HuH-7.5 (cell line): ENCODE measurements at places on chromosomes 16 and 17.
A peak's percentile ranks its signal among the peaks of the same experiment; 100 is the strongest.

DNA sequence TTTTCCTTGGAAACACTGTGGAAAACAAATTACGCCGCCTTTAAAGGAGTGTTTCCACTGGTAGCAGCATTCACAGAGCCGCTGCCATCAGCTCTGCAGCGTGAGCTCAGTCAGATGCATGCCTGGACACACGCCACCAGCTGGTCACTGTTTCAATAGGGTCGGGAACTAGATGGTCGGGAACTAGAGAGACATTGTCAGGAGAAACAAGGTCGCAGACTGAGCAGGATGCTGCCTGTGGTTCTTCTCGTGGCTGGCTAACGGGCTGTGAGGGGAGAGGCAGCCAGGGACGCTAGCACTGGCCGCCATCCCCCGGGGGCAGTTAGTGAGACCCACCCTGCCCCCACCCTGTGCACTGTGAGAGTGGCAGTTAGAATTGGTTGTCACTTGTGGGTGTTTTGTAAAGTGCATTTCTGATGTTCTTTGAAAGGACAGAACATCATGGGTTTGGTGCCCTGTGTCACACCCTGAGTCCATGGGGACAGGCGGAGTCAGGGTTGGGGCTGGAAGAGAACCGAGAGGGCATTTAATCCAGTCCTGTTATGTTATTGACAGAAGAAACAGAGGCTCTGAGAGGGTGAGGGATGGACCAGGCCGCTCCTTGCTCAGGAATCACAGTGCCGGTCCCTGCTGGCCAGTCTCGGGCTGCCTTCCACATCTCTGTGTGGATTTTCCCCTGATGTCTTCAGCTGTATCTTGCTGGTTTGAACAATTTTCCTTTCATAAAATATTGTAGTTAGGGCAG lies 86.3 kb downstream of the SPECC1 start:
- peak; percentile 21 for DNase-seq

DNA sequence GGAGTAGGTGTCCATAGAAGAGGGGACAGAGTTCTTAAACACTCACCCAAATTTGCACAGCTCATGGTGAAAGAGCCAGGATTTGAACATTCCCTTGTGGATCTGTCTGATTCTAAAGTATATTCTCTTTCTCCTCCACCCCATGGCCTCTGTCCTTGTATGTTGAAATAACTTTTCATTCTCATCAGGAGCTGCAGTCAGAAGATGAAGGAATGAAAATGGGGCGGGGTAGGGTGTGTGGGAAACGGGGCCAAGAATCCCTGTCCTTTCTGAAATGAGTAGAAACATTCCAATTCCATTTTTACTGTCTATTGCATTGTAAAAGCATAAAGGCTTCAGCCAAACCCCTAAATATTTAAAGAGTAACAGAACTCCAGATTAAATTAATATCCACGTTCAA lies 42.8 kb downstream of the NOG start:
- no peak for DNase-seq

DNA sequence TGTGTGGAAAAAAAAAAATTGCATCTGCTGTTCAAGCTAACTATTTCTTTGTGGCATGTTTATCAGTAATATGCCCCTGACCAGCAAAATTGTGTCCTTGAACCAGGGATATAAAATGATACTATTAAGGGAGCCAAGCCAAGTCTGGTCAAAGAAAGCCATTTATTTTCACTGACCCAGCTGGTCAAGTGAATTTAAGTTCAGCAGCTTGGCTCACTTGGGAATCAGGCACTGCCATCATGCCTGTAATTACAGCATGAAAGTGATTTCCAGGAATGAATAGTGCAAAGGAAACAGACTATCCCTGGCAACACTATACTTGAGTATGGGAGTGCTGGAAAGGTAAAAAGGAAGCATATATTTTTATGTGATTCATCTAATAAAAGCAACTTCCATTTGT lies 934.6 kb upstream of the CDH8 start:
- DNase-seq, result no peak

DNA sequence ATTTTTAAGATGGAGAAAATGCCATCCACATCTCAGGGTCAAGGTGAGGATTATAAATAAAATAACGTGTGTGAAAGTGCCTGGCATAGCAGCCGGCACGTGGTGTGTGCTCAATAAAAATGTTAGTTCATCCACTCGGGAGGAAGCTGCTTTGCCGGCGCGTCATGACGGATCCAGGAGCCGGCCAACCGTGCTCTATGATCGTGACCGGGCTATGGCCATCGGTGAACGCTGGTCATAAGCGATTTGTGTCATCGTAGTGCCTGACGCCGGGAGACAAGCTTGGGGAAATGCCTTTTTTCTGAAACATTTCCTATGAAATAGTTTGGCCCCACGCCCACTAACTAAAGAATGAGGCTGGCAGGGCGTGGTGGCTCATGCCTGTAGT lies 74.0 kb downstream of the CMC2 start:
- no peak for DNase-seq

DNA sequence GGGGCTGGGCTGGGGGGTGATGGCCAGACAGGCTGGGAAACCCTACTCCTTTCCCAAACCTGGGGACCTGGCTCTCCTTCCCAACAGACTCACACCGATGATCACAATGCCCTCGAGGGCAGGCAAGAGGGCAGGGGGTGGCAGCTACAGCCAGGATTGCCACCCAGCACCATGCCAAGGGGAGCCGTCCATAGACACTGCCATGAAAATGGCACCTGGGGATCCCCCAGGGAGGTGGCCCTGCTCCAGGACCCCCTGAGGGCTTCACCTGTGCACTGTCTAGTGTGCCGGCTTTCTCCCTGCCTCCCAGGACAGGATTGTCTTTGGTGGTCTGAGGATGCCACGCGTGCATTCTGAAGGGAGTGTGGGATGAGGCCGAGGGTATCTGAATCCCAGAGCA lies 24.6 kb downstream of the RPH3AL start:
- no peak for DNase-seq

DNA sequence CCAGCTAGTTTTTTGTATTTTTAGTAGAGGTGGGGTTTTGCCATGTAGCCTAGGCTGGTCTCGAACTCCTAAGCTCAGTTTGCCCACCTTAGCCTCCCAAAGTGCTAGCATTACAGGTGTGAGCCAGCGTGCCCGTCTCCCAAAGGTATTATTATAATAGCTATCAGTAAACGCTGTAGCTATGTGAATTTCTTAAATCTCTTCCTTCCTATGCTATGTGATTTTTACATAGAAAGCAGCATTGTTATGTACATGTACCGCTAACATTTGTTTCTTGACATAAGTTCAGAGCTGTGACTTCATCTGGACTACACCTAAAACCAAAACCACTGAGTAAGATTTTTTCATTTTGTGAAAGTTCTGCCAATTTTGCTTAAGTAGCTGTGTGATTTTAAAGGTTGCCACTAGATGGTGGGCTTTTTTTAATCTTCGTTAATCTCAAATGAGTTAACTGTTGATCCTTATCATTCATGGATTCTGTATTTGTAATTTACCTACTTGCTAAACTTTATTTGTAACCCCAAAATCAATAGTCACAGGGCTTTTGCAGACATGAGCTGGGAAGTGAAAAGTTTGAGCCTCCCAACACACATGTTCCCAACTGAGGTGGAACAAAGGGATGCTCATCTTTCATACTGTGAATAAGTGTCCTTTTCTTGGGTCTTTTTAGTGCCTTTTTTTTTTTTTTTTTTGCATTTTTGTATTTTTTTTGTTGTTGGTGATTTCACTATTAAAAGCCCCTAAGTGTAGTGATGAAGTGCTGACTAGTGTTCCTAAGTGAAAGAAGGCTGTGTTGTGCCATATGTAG lies 21.9 kb downstream of the PRKAR1A start:
- no peak for DNase-seq

DNA sequence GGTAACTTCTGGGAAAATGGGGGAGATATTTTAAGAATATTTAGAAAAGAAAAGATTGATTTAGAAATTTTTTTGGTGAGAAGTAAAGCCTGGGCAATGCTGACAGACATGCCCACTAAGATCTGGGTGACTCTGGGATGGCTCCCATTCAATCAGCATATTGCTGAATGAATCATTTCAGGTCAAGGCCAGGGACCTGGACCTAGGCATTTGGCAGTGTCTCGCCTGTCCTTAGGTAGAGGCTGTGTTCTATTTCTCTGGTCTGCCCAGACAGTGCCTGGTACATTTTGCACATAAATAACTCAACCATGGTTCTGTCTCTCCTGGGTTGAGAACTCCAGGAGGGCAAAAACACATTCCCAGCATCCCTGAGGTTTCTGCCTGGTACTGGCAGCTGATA lies 39.9 kb downstream of the SMPD3 start:
- no peak for DNase-seq

DNA sequence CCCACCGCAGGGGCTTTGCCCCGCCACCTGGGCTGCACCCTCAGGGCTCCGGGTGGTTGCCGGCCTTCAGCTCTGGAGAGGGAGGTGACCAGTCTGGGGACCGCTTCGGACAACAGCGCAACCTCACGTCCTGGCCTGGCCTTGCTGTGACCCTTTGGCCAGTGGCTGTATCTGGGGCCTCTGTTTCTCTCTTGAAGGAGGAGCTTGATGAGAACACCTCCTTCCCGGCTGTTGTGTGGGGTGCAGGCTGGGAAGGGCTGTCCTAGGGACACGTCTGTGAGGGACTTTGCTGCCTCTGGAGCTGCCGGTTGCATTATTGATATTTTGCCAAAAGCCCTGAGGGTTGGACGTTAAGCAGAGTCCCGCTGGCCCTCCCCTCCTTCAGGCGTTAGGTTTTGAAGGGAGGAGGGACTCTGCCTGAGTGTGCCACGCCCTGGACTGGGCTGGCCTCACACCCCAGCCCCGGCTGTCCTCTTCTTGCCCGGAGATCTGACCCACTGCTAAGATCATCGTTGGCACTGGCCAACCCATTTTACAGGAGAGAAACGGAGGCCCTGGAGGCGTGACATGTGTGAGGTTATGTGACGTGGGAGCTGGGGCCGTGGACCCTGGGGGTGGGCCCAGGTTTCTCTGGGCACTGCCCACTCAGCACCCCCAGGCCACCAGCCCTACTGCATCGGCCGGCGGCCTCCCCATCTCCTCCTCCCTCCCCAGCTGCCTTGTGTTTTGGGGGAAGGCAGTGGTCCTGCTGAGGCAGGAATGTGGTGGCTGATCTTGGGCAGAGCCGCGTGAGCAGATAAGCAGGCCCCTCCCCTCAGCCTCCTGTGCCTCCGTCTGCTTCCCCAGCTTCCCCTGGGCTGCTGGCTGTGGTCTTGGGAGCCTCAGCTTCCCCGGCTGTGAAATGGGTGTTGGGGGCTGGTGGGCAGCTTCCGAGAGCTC lies 8.5 kb downstream of the ZFPM1 start:
- DNase-seq, result peak; percentile 98

DNA sequence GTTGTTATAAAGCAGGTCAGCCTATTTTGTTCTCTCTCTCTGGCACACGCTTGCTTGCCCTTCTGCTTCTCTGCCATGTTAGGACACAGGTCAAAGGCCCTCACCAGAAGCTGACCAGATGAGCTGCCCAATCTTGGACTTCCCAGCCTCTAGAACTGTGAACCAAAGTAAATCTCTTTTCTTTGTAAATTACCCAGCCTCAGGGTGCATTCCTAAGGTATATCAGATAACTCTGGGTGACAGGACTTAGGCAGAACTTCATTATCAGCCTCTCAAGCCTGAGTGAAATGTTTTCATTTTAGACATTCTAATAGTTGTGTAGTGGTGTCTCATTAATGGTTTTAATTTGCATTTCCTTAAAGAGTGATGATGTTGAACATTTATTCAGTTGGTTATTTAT lies 124.3 kb downstream of the CDRT15L2 start:
- DNase-seq, result no peak

DNA sequence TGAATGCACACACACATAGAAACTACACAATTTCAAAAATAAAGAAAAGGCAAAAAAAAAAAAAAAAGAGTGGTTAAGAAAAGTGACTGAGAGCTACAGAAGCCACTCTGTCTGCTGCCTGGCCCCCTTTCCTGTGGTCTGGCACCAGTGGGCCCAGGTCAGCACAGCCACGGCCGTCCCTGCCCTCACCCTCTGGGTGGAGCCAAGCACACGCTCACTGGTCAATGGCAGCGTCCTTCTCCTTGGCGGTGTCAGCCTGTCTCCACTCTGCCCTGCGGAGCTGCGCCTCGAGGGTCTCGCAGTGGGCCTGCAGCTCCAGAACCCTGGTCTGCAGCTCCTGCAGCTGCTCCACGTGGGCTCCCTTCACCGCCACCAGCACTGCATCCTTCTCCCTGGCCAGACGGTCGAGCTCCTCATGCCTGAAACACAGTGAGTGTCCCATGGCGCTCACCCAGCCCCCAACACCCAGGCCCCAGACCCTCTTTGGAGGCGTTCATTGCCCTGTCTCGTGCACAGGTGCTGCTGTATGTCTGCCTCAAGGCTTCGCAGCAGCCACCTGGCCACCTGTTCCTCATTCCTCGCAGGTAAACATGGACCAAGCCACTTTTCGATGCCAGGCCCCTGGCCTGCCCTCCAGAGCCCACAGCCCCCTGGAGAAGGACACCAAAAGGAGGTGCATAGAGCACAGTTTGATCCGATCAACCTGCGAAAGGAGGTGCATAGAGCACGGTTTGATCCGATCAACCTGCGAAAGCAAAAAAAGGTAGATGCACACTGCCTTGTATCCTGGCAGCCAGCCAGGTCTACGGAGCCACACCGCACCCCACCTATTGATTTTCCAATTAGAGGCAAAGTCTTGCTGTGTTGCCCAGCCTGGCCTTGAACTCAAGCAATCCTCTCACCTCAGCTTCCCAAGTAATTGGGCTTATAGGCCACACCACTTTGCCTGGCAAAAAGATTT lies 24.4 kb downstream of the CCDC57 start:
- no peak for DNase-seq

DNA sequence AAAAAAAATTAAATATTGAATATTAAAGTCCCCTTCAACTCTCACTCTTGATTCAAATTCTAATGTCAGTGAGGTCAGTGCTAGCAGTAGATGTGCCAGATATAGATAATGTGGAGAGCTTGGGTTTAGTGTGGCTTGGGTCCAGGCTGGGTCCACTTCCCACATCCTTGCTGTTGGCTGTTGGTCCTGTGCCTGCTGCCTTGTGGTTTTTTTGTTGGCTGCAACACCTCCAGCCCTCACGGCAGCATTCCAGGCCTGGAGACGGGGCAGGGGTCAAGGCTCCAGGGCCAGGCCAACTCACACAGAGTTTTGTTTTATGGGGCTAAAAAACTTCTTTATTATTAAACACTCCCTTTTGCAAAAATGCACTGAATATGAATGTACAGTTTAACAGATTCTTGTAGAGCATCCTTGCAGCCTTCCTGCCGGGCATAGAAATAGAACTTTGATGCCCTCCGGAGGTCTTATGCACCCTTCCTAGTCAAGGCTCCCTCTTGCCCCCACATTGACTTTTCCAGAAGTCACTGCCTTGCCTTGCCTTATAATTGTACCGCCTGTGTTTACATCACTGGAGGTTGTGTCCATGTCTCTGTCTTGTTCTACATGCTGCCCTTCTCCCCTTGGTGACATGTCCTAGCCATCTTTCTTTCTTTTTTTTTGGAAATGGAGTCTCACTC lies 25.5 kb upstream of the MYO15B start:
- peak; percentile 38 for DNase-seq

DNA sequence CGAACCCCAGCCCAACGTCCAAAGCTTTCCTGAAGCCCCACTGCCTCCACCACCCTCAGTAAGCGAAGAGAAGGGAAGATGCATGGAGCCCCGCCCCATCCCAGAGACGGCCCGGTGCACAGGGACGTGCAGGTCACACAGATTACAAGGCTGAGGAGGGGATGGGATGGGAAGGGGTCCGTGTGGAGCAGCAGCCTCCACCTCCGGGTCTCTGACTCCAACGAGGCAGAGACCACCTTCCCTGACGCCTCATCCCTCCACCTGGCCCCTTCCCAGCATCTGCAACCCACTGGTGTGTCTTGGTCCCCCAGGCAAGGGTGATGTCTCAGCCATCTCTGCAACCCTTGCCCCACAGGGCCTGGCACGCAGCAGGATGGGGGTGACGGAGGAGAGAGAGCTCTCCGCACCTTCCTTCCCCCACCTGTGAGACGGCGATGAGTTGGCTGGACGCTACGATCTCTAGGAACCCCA lies 58.5 kb downstream of the TBC1D16 start:
- DNase-seq, result no peak
